ENCODE measurements at places on chromosomes 3 and 15. TPM values are rescaled to one million over a fixed set of nuclear protein-coding genes. Genes with fewer than 3 reads are reported as not detected.

IP6K1 gene
- 37.4 TPM for total RNA-seq

LCMT2 gene
- total RNA-seq: 5.6 TPM

CDCP1 gene
- 1.2 TPM for total RNA-seq

SLC12A1 gene
- not detected for total RNA-seq

LARP6 gene
- total RNA-seq: not detected

C2CD4A gene
- total RNA-seq: 0.46 TPM

- DNase-seq: no peak
These were observed 5.1 kb upstream of the FLNB start for GRCh38 chr3:58003093-58003492.

DNA sequence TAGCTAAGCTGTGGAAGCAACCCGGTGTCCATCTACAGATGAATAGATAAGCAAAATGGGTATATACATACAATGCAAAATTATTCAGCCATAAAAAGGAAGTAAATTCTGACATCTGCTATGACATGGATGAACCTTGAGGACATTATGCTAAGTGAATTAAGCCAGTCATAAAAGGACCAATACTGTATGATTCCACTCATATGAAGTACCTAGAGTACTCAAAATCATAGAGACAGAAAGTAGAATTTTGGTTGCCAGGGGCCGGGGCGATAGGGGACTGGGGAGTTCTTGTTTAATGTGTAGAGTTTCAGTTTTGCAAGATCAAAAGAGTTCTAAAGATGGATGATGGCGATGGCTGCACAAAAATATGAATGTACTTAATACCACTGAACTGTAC, 10.3 kb downstream of the EID1 start:
- peak; percentile 50 for DNase-seq

DNA sequence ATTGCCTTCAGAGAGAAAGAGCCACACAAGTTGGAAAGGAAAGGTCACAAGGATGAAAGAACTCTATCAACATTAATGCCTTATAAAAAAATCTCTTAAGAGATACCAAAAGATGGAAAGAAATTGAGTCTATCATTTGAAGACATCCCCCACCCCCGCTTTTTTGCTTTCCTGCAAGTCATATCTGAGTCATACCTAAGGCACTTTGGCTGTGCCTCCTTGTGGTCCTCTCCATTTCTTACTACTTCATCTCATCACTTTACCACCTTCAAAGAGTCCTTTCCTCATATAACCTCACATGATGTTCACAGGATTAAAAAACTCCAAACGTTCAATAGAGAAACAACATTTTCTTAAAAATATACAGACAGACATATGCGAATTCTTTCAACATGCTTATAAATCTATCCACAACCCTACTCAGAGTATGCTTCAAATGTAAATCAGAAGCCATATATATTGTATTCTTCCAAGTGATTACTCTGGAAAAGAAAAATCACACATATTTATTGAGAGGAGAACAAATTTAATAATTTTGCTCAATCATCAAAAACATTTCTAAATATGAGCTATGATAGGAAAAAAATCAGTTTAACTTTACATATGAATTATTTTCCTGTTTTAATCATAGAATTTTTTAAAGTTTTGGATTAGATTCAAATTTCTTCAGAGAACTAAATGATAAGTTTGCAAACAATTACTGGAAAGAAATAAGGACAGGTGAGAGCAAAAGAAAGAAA, 1003.9 kb upstream of the CFAP20DC start:
- peak; percentile 52 for DNase-seq

- DNase-seq: no peak
These were observed 3.2 kb downstream of the ALAS1 start for GRCh38 chr3:52200981-52201679.

DNA sequence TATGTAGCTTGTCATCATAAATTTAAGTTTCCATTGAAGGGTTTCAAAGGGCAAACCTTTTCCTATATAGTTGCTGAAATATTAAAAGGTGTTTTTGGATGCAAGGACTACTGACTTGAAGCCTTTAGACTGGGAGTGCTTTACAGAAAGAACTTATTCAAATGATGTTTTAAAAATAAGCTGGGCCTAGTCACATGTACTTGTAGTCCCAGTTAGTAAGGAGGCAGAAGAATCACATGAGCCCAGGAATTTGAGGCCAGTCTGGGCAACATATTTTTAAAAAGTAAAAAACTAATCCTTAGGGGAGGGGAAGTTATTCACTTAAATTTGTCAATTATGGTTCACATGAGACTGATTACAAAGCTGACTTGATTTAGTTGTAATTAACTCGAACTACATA, 65.0 kb downstream of the SMARCC1 start:
- no peak for DNase-seq

DNA sequence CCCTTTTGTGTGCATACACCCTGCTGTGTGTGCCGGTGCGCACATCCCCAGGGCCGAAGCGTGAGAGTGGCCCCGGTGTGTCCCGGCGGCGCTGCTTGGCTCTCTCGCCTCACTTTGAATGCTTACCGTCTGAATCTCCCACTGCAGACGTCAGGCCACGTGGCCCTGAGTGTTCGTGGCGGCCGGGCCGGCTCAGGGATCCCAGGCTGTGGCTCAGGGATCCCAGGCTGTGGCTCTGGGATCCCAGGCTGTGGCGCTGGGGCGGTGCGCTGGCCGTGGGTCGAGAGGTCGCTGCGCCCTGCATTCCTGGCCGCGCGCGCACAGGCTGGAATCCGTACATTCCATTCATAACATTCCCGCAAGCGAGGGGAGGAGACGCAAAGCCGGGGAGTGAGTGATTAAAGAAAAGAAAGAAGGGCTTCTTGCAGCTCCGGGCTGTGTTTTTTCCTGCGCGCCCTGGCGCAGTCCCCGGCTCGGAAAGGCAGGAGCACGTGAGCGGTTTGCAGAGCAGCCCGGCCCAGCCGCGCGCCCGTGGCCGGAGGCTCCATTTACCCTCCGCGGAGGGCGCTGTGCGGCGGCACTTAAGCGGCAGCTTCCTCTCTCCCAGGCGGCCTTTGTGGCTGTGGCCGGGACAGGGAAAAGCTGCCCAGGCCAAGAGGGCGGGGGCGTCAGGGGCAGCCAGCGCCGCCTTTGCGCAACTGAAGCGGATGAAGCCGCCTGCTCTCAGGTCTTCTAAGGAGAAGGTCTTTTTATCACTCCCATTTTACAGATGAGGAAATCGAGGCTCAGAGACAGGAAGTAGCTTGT, 87.0 kb upstream of the ALDH1L1 start:
- no peak for DNase-seq
